ENCODE measurements at places on chromosomes 12 and 14. TPM values are rescaled to one million over a fixed set of nuclear protein-coding genes. Genes with fewer than 3 reads are reported as not detected.

BHLHE41 gene
- 0.61 TPM for total RNA-seq

KCNC2 gene
- total RNA-seq, result 0.05 TPM

MOAP1 gene
- total RNA-seq, result 29.7 TPM

B3GNT4 gene
- total RNA-seq, result 0.14 TPM

HOXC10 gene
- not detected for total RNA-seq

GALNT6 gene
- total RNA-seq, result 12.3 TPM

PLBD1 gene
- 9.5 TPM for total RNA-seq

RND1 gene
- 1.1 TPM for total RNA-seq

PCED1B gene
- total RNA-seq, result 1.7 TPM

TAS2R30 gene
- 1.7 TPM for total RNA-seq

SDSL gene
- 2.1 TPM for total RNA-seq

CSRP2 gene
- total RNA-seq, result 51.8 TPM

NOXRED1 gene
- 0.19 TPM for total RNA-seq

MGP gene
- total RNA-seq, result 14.5 TPM

B4GALNT1 gene
- 0.57 TPM for total RNA-seq

MYL2 gene
- 0.42 TPM for total RNA-seq

POTEG gene
- total RNA-seq, result not detected

IAPP gene
- 0.14 TPM for total RNA-seq

TAS2R43 gene
- total RNA-seq, result 0.94 TPM

KRT5 gene
- total RNA-seq, result 326 TPM

PLD4 gene
- 5.5 TPM for total RNA-seq

USP44 gene
- total RNA-seq, result 0.33 TPM

NAV3 gene
- 5.4 TPM for total RNA-seq

SERPINA10 gene
- total RNA-seq, result 0.05 TPM

SLC5A8 gene
- 0.33 TPM for total RNA-seq

Data from thymus (tissue), 14 donors.